ELF-1 (cell line): ENCODE measurements at places on chromosomes 5 and 9.

GRCh38 chr5:157150995-157151394, 8.3 kb upstream of the MED7 start:
- DNase-seq: no peak

GRCh38 chr9:4303006-4303405, 3.1 kb upstream of the GLIS3 start:
- no peak for DNase-seq

GRCh38 chr5:154158379-154158737, 32.2 kb upstream of the GALNT10 start:
- no peak for DNase-seq

DNA sequence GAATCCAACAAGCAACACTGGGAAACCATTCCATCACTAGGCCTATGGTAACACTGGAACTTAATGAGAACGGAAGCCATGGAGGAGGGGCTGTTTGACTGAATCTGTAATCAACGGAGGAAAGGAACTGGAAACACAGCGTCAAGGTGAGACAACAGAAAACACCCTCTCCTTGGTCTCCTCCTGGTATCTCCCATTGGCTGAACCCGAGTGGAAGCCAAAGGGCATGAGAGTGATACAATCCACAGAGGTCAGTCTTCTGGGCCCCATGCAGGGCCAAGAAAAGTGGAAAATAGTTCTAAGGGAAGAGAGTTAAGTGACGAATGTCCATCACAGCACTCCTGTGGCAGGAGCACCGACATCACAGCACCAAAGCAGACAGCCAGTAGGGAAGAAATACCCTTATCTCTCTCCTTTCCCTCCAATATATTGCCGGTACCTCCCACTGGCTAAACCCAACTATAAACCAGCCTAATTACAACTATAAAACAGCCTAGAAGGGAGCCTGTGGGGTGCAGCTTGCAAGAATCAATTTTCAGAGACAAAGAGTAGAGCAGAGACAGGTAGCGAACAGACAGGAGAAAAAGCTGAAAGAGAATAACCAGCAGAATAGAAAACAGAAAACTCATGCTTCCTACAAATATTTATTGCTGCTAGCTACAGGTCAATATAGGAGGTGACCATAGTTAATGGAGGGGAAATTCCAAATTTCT, 107.4 kb upstream of the IFNE start:
- DNase-seq: no peak

DNA sequence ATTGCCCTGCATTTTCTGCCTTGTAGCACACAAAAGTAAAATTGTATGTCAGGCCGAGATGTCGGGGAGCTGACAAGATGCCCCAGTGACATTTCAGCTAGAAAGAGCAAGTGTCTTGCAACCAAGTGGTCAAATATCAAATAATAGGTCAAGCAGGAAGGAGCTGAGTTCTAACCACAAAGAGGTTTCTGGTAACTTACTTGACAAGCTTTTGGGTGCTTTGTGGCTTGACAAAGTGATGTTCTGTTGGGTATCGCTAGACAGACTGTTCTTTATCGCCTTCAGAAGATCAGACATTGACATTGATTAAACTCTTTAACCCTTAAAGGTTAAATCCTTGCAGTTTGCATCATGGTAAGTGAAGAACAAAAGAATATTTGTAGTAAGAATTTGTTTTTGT, 419.9 kb downstream of the CCDC171 start:
- DNase-seq: no peak

GRCh38 chr9:27292659-27293405, 4.1 kb downstream of the EQTN start:
- no peak for DNase-seq

- DNase-seq: no peak
These were observed 620.4 kb downstream of the SLCO4C1 start for GRCh38 chr5:101675510-101676219.

GRCh38 chr5:87354496-87354895, 58.2 kb downstream of the CCNH start:
- DNase-seq: no peak

DNA sequence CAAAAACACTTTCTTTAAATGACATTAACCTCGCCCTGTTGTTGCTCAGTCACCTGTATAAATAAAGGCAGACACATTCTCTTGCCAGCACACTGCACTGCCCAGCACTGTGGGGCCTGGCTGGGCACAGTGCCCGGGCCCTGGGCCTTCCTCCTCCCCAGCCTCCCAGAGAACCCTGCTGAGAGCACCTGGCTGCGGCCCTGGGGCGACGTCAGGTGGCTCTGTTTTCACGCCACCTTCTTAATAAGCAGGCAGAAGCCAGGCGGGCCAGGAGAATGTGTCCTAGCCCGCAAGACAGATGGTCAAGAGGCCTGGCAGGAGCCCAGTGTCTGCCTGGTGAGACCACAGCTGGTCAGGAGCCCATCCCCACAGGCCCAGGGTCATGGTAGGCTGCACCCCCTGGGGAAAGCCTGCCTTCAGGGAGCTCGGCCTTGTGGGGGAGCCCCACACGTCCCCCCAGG, 8.2 kb upstream of the AGPAT2 start:
- no peak for DNase-seq

- DNase-seq: peak; percentile 60
These were observed 80.6 kb downstream of the MYO10 start for GRCh38 chr5:16855485-16855884.

DNA sequence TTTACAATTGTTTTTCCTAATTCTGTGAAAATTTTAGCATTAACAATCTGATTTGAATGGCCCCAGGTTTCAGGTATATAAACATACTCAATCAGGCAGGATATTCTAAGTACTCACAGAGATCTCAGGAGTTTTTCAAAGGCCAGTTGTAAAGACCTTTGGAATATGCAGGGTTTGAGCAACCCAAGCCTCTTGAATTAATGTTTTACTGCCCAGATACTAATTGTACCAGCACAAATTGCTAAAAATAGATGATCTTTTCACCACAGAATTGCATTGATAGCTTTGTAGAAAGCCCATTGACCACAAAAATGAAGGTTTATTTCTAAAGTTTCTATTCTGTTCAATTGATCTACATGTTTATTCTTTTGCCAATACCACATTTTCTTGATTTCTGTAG, 186.5 kb downstream of the OSTF1 start:
- DNase-seq: no peak

GRCh38 chr9:17204611-17205152, 69.8 kb downstream of the CNTLN start:
- peak; percentile 71 for DNase-seq

DNA sequence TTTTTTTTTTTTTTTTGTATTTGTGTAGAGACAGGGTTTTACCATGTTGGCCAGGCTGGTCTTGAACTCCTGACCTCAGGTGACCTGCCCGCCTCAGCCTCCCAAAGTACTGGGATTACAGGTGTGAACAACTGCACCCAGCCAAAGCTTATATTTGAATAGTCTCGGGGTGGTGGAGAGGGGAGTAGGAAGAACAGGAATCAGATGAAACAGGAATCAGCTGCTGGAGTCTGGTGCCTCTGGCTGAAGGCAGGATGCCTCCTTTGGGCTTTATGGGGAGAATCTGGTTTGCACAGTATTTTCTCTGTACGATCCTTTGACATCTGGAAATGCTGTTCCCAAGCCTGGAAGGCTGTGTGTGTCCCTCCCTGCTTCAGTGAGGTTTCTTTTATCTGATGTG, 10.9 kb downstream of the C5orf52 start:
- DNase-seq: no peak

DNA sequence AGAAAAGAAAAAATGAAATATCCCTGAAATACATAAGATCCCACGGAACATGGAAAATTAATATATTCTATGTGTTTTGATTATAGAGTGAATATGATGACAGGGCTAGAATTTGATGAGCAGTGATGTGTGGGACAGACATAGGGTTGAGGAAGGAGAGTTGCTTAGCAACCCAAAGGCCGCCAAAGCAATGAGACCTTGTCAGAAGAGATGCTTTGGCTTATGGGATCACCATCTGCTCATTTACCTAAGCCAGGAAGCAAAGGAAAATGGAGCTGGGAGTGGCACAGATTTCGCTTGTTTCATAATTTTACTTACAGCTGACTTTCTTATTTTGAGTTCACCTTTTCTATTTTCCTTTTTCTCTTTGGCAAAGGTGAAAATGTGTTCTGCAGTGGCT, 20.9 kb upstream of the HAPLN1 start:
- no peak for DNase-seq
